ENCODE measurements at places on chromosomes 1 and 21. TPM values are rescaled to one million over a fixed set of nuclear protein-coding genes. Genes with fewer than 3 reads are reported as not detected.

The ZFP69B gene
- total RNA-seq = 5.4 TPM

The NTRK1 gene
- 253 TPM for total RNA-seq

The RIMKLA gene
- total RNA-seq = 5.3 TPM

The NFASC gene
- 0.14 TPM for total RNA-seq

The RNU1-2 gene
- total RNA-seq = 2,369 TPM

The EBNA1BP2 gene
- 104 TPM for total RNA-seq

DNA sequence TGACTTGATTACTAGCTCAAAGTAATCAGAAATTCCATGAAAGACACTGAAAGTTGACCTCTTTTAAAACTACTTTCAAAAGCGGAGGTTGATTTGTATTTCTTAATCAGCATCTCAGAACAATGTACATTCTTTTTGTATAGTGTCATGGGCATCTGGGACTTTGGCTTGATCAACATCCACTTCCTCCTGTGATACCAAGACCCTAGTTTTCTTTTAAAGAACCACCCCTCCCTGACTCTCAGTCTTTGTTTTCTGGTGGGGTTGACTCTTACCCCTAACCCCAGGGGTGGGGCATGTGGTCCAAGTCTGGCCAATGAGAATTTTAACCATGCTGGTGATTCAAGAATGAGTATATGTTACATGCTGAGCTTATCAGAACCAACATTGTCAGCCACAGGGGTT is 21.7 kb upstream of the IRF2BP2 start:
- no peak for DNase-seq

DNA sequence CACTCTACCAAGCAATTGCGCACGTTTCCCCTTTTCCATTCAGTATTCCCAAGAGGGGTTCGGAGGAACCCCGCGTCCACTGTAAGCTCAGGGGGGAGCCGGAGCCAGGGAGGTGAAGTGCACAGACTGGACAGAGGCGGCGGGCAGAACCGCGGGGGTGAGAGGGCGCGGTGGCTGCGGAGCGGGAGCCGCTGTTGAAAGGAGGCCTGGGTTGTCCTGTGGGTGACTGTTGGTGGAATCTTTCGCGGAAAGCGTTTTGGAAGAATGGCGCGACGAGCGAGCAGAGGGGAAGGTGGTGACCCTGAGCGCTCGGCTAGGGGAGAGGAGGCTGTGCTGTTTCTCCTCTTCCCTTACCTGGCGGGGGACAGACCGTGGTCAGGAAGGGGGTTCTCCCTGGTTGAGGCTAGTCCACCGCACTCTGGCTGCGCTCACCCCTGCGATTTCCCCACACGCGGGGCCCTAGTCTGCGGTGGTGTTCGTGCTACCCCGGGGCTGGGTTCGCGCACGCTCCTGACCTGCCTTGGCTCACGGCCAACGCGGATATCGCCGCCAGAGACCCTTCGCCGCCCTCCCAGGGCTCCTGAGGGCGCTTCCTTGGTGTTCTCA is 92.8 kb downstream of the PRKAB2 start:
- DNase-seq = no peak

DNA sequence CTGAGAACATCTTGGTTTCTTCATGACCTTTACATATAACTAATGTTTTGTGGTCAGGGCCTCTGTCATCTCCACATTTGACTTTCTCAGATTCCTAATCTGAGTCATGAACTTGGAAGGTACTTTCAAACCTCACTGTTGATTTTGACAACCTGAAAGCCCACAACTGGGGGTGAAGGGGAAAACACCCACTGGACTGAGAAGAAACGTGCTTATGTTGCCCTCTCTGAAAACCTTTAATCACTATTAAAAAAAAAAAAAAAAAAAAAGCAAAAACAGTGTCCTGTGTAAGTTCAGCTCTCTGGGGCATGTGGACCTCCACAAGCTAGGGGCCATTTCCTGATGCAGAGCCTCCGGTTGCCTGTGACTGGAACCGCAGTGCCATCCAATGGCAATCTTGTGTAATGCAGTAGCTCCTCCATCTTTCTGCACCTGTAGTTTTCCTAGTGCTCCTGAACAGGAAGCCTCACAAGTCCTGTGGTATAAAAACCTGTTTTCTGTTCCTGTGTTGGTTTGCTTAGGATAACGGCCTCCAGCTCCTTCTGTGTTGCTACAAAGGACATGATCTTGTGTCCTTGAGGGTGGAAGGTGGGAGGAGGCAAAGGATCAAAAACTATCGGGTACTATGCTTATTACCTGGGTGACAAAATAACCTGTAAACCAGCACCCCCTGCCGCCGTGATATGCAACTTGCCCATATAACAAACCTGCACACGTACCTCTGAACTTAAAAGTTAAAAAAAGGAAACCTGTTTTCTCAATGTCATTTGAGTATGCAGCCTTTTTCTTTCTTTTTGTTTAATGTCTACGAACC is 124.5 kb downstream of the ZNF648 start:
- peak; percentile 17 for DNase-seq

DNA sequence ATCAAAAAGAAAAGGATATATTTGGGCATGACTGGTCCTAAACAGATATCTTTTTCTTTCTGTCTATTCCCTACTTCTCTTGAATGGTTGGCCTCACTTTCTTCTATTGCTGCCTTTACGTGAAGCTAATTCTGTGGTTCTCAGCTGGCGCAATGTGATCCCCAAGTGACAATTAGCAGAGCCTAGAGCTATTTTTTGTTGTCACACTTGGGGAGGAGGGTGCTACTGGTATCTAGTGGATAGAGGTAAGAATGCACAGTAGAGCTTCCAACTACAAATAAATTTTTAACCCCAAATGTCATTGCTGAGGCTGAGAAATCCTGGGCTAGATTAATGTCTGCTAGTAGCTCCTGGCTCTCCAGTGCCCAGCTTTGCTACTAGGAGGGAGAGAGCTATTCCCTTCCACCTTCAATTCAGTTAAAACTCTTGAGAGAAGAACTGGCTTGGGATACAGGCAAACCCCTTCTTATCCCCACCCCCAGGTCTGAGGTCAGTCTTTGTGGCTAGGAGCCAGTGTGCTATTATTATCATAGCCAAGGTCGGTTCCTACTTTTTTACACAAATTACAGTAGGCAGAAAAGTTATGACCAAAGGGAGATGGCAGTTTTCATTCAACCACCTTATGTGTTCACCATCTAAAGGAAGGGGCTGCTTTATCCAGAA is 102.1 kb downstream of the SNX7 start:
- no peak for DNase-seq

DNA sequence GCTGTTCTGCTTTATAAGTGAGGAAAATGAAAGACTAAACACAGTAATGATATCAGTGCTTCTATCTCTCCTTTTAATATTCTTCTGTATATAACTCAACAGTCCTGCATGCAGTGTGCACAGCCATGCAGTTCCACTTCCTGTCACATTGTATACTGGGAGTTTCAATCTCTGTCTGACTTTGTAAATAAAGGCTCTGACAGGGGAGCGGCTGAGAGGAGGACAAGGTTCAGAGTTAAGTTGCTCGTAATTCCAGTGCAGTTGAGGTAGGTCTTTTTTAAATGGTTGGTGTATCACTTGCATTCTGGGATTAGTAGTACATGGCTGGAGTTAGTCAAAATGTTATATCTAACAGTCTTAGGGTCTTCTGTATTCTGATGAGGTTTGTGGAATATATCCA is 264.5 kb downstream of the OLFM3 start:
- no peak for DNase-seq

- no peak for DNase-seq
These were observed 1548.6 kb upstream of the B3GALT2 start for GRCh38 chr1:194734970-194735369.

DNA sequence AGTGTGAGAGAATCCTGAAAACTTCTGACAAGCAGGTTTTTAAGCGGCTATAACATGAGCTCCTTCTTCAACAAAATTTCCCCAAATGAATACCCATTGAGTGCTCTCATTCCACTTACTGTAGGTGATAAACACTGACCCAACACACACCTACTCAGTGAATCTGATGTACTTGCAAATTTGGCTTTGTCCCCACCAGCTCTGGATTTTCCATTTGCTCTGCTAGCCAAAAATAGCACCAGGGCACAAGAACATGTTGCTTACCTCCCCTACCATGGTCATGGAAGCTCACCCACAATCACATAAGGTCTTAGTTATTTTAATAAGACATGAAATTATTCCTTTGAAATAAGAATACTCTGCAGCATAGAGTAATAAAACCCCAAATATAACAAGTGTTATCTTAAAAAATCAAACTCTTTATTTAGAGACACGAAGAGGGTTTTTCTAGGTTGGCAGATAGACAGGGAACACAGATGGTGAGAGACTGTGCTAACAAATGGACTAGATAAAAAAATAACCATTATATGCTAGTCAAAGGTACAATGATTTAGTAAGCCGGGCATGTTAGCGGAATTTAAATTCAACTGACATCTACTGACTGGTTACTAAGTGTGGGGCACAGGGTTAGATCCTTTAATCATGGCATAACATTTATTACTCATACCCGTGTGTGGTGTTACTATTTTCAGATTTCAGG is 291.9 kb downstream of the KCNH1 start:
- no peak for DNase-seq

GRCh38 chr1:43382027-43382779 is 7.4 kb downstream of the MED8 start:
- DNase-seq = no peak

DNA sequence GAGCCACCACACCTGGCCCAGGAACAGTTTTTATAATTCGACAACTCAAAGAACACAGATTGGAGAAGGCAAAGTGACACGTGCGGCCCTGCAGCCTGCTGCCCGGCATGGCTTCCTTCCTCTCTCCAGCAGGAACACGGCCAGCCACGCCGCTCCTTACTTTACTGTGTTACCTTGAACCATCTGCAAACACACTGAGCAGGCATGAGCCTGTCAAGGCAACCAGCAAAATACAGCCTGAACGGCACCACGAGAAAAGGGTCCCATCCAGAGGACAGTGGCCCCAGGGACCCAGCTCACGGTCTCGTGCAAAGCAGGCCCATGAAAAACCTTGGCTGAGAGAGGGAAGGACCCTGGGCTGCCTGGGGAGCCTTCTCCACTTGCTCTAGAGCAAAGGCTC is 38.8 kb downstream of the NPHP4 start:
- no peak for DNase-seq

DNA sequence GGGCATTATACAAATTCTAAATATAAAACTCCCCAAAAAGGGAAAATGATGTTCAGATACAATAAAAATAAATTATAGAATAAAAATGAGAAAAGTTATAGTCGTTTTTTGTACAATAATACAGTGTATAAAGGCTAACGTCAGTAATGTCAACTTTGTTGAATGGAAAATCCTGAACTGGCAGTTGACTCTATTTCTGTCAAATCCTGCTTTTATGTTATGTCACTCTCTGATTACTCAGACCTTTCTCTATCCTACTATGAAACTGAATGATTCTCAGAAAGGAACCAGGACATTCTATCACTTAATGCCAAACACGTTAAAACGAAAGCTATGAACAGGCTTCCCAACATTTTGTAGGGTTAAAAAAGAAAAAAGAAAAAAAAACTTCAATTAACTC is 636.4 kb downstream of the USP25 start:
- DNase-seq = no peak

- DNase-seq = no peak
These were observed 574.7 kb downstream of the MATN1 start for GRCh38 chr1:30148676-30149075.

GRCh38 chr1:201072922-201073321 is 39.3 kb downstream of the CACNA1S start:
- no peak for DNase-seq

DNA sequence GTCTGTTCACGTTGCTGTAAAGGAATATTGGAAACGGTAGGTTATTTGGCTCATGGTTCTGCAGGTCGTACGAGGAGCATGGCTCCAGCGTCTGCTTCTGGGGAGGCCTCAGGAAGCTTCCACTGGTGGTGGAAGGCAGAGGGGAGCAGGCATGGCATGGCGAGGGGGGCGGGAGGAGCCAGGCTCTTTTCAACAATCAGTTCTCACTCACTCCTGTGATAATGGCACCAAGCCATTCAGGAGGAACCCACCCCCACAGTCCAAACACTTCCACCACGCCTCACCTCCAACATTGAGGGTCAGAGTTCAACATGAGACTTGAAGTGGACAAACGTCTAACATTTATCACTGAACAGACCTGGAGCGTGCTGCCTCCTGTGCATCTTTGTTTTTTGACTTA is 141.2 kb downstream of the PGBD5 start:
- no peak for DNase-seq

- no peak for DNase-seq
These were observed 21.5 kb downstream of the UBE2G2 start for GRCh38 chr21:44780137-44780502.

DNA sequence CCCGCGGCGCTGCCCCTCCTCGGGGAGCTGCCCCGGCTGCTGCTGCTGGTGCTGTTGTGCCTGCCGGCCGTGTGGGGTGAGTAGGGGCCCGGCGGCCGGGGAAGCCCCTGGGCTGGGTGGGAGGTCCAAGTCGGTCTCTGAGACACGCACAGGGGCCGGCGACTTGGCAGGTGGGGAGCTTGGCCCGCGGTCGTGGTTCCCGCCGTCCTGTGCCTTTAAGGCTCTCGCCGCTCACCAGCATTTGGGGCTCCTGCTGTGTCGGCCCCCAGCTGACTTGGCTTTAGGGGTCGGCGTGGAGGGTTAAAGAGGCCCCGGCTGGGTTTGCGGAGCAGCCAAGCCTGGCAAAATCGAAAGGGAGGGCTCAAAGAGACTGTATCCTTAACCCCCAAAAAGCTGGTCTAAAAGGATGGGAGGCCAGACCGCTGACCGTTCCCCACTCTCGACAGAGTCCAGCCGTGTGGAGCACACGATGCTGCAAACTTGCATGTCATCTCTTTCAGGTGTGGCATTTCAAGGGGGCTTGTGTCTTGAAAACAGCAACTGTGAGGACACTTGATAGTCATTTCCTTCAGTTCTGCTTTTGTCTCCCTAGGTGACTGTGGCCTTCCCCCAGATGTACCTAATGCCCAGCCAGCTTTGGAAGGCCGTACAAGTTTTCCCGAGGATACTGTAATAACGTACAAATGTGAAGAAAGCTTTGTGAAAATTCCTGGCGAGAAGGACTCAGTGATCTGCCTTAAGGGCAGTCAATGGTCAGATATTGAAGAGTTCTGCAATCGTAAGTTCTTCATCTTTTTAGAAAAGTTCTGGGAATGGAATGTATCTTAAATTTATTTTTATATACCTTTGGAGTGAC is 540 bp downstream of the CD55 start:
- DNase-seq = no peak

DNA sequence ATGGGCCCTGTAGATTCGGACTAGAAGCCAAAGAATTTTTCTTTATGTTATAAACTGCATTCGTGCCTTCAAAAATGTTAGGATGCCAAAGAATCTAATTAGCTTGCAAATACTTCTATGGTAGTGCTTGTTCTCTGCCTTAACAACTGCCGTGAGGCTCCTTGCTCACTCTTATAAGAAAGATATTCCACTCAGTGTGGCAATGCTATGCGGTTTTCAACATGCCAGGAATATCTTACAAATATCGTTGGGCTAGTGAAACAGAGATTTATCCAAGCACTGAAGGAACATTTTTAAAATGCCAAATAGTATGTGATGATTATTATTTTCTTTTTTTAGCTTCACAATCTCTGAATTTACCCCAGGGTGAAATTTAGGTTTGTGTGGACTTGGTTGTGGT is 198.2 kb downstream of the GREM2 start:
- DNase-seq = no peak

All from activated T-helper 2 cell treated with anti-CD3 and anti-CD28 coated beads, Interferon-gamma antibody, Interleukin-2, Interleukin-4, amounts not matched to agents 10 μg/mL and 5 μg/mL and 100 μg/mL, durations not matched to agents 14 hours and 24 hours and 36 hours (primary cell).